CD8-positive, alpha-beta memory T cell (primary cell): ENCODE measurements at places on chromosomes 16 and 17.

GRCh38 chr17:65154770-65155589 is 17.8 kb downstream of the RGS9 start:
- DNase-seq: no peak

DNA sequence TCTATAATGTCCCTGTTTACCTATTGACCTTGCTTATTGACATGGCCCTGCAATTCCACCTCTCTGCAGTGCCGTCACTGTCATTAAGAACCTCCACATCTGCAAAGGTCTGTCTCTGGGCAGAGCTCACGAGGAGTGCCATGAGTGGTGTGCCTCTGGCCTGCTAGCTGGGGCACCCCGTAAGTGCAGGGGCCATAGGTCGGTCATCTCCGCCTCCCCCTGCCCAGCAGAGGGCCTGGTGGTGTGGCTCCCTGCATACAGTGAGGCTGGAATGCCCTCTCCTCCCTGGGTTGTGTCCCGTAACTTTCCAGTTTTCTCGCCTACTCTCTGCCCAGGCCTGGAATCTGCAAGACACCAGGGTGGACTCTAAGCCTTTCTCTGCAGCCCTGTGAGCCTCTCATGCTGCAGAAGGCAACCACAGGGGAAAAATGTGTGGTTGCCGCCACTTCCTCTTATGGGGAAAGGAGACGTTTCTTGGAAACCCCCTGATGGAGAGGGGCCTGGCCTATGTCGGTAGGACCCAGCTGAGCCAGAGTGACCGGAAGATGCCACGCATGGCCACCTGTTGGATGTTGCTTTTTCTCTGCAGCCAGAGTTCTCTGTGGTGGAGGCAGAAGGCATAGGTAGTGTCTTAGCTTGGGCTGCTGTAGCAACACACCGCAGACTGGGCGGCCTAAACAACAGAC is 2.7 kb upstream of the SNX20 start:
- DNase-seq: peak; percentile 74

DNA sequence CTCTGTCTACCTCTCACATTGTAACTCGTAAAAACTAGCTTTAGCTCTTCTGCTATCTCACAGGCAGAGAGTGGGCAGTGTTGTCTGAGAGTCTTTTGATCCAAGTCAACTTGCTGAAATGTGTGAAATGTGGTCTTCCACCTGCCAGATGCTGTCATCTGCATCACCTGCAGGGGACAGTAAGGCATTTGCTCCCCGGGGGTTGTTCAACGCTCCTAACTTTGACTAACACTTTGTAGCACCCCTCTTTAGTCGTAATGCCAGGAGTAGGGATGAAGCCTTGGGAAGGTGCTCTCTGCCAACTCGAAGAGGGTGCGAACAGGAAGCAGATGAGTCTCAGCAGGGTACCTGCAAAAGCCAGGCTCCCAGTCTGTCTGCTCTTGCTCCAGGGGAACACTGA is 36.1 kb downstream of the SNX11 start:
- no peak for DNase-seq

- DNase-seq: no peak
Measured at GRCh38 chr16:86272744-86273143, 237.6 kb upstream of the FOXF1 start.

- DNase-seq: peak; percentile 38
Measured at GRCh38 chr17:2689411-2690164, 22.0 kb downstream of the CLUH start.

DNA sequence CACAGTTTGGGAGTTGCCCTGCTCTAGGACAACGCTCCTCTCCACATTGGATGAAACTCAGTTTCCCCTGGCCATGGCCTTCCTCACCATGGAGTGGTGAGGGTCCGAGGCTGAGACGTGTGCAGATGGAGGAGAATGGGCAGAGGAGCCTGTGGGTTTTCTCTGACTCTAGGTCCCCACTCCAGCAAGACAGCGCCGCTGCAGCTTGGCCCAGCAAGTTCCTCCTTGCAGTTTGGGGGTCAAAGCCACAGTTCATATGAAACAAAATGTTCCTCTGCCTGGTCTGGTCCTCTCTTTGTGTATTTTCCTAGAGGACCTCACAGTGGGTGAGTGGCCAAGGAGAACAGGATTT is 2.3 kb downstream of the C16orf54 start:
- DNase-seq: no peak

DNA sequence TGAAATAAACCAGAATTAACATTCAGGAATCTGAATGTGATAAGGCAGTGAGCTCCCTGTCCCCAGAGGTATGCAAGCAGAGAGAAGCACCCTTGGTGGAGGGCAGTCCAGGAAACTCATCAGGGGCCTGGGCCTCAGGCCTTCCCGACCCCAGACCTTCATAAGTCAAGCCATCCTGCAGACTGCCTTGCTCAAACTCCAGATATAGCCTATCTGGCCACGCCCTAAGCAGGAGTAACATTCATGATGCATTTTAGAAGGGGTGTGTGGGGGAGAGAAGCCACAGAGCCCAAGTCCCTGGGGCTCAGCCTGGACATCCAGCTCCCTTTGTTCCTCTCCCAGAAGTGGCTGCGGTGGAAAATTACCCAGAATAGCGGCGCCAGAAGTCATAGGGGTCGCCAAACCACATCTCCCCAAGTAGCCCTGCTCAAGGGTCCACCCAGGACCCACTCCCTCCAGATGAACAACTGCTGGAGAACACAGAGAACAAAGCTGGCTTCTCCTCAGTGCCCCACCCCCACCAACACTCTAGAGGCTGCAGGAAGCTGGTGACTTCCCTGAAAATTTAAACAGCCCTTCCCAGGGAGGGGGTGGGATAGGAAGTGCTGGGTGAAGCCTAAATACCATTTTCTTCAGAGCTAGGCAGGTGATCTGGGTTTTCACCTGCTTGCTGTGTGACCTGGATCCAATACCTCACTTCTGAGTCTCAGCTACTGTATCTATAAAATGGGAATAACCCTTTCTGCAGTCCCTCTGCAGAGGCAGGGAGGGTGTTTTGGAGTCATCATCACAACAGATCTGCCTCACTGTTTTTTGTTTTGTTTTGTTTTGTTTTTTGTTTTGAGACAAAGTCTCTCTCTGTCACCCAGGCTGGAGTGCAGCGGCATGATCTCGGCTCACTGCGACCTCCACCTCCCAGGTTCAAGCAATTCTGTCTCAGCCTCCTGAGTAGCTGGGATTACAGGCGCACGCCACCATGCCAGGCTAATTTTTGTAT is 1.5 kb upstream of the SREBF1 start:
- no peak for DNase-seq

DNA sequence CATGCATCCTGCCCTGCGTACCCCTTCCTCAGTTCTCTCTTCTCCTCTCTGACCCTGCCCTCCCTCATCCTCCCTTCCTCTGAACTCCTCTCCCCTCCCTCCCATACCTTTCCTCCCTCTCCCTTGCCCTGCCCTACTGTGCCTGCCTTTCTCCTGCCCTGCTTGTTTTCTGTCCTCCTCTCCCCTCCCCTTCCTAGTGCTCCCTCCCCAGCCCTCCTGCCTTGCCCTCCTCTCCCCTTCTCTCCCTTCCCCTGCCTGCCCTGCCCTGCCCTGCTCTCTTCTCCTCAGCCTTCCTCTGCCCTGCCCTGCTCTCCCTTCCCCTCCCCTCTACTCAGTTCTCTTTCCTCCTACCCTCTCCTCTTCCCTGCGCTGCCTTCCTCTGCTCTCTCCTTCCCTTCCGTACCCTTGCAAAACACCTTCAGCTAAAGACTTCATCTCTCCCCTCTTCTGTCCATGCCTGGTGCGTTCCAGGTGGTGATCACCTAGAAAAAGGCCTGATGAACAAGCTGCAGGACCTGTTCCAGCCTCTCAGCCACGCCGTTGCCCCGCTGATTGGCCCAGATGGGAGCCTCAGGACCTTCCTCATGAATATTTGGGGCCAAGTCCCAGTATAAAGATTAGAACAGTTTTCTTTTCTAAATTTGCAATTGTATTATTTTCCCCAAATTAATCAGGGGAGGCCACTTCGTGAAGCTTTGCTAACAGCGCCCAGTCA is 290.5 kb downstream of the CPPED1 start:
- peak; percentile 17 for DNase-seq

DNA sequence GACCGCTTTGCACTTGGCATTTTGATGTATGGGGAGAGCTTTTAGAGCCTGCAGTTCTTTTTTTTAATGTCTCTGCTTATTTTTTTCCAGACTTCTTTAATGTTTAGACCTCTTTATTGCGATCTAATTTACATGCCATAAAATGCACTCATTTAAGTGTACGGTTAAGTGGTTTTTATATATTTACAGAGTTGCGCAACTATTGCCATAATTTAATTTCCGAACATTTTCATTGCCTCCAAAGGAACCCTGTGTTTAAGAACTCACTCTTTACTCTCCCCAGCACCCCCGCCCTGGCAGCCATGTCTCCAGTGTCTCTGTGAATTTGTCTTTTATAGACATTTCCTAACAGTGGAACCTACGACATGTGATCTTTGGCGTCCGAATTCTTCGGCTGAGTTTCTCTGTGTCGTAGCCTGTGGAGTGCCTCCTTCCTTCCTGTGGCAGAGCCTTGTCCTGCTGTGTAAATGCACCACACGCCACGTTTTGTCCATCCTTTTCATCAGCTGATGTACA is 24.0 kb downstream of the ZNF750 start:
- DNase-seq: no peak

DNA sequence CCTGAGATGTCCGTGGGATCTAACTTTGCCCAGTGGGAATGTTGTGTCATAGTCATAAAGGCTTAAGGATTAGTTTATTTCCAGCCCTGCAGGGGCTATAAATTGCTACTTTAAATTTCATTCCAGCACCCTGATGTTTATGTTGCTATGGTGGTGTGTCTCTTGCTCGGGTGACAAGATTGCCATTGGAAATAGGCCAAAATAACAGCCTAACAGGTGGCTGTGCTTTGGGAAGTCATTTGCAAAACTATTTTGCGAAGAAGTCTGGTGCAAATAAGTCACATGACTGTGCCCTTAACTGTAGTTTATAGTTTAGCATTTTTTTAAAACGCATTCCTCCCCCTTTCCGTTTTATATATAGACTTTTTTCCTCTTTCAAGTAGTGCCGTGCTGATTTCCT is 23.1 kb downstream of the PITPNC1 start:
- no peak for DNase-seq

- DNase-seq: no peak
Measured at GRCh38 chr17:13016881-13017654, 759 bp downstream of the ELAC2 start.

GRCh38 chr17:41529491-41529915 is 1.4 kb upstream of the KRT19 start:
- no peak for DNase-seq

DNA sequence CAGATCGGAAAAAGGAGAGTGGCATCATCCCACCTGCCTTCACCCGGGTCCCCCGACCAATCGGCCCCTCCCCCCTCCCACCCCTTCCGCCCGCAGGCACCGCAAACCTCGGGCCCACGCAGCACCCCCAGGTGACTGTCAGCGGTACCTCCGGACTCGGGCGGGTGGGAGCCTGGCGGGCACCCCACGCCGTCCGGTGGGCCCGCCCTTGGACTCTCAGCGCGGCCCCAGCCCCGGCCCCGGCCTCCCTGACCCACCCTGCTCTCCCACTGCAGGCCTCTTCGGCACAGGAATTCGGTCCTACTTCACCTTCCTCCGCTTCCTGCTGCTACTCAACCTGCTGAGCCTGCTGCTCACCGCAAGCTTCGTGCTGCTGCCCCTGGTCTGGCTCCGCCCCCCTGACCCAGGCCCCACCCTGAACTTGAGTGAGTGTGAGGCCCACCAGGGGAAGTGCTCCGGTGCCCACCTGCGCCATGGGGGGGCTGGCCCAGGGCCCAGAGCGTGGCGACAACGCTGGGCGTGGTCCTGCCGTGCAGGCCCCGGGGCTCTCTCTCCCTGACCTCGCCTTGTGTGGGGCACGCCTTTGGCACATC is 1.6 kb downstream of the TMC8 start:
- DNase-seq: peak; percentile 60

DNA sequence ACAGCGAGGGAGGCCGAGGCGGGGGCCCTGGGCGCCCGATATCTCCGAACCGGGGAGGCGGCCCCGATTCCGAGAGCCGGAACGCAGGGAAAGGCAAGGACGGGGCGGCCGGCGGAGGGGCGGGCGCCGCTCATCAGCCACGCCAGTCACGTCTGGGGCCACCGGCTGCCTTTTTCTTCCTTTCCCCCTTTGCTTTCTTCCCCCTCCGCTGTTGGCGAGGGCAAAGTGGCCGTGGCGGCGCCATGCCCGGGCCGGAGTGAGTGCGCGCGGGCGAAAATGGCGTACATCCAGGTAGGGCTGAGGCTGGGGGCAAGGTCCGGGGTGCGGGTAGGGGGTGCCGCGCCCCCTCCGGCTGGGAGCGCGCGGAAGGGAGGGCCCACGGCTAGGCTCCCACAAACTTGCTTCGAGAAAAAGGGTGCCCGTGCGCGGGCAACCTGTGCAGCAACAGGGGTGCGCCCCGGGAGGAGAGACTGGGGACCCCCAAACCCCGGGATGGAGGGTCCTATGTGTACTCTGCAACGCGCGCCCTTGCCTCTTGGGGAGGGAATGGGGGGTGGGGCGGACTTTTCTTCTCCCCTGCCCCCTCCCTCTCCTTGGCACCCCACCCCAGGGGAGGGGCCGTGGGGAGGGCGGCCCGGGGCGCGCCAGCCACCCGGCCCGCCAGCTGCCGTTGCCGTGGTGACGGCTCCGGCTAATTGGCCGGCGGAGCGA is 486 bp downstream of the SYT17 start:
- no peak for DNase-seq
